ENCODE measurements at places on chromosomes 1 and 21. TPM values are rescaled to one million over a fixed set of nuclear protein-coding genes. Genes with fewer than 3 reads are reported as not detected.

SHE gene
- 5.2 TPM for total RNA-seq

FCGR3A gene
- total RNA-seq: 5.6 TPM

SLC1A7 gene
- total RNA-seq: 0.06 TPM

AGTRAP gene
- total RNA-seq: 45.1 TPM

LRRC52 gene
- 0.22 TPM for total RNA-seq

DNA sequence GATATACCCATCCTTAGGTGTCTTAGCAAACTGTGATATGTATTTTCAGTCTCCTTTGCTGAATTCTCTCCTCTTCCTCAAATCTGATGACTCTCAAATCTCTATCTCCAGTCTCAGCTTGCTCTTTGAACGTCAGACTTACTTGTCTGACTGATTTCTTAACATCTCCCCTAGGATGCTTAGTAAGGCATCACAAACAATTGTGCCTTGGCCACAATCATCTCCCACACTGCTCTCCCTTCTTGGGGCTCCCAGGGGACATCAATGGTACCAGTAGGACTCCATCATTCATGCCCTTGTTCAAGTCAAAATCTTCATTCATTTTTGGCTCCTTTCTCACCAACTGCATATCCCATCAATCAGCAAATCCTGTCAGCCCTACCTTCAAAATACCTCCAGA, 42.0 kb downstream of the GNG12 start:
- DNase-seq: no peak

DNA sequence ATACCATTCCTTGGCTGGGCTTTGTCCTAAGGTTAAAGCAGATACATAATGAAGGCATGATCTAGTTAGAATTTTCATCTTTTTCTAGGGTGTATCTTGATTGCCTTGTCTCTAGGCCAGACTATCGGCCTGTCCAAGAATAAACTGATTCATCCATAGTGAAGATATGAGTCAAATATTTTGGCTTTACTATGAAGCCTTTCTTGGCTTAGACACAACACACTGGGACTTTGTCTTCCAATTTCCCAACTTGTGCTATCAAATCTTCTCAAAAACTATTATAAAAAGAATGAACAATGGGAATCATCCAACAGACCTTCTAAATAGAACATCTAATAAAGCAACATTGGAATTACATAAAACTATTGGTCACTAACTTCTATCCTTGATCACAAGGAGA, 64.8 kb downstream of the WARS2 start:
- DNase-seq: no peak

DNA sequence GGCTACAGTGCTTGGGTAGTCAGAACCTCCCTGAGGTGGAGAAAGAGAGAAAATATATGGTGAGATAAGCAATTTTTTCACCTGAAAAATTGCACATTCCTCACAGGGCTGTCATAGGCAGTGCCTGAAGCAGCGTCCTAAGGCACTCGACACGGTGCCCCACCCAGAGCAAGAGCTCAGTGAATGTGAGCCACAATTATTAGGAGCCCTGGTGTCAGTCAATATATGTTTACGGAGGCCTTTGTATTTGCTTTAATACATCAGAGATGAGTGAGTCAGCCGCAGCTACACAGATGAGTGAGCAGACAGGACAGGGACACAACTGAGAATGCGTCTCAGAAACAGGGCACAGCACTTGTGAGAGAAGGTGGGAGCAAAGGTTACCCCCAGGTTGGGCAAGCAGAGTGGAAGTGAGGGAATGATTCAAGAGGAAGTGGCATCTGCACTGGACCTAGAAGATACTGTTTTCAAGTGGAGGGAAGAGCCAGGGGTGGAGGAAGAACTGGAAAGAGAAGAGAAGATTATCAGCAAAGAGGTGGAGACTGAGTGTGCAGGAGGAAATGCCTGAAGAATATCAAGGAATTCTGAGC, 5.2 kb upstream of the PIGC start:
- no peak for DNase-seq

DNA sequence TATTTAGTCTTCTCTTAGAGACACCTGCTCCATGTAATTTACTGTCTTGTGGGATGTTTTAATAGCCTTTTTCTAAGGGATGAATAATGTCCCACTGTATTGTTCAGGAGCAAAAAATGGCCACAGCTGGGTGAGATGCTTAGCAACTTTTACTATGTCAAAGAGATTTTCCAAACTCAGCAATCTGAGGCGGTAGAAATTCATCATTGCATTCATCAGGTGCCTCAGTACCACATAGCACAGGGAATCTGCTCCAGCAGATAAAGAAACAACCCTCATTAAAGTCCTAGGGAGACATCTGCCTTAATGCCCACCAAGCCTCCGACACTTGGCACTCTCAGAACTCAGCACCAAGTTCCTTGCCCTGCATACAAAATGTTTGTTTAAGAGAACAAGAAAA, 266.9 kb downstream of the SIPA1L2 start:
- no peak for DNase-seq

GRCh38 chr1:31730336-31731048, 26.7 kb upstream of the COL16A1 start:
- no peak for DNase-seq

DNA sequence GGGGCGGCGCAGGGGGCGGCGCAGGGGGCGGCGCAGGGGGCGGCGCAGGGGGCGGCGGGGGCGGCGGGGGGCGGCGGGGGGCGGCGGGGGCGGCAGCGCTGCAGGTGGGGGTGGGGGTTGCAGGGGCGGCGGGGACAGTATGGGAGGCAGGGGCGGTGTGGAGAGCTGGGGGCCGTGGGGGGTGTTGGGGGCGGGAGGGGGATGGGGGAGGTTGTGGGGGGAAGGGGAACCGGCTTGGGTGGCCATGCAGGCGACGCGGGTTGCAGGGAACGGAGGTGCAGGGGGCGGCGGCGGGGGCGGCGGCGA, 13.0 kb upstream of the SLC19A1 start:
- DNase-seq: no peak

DNA sequence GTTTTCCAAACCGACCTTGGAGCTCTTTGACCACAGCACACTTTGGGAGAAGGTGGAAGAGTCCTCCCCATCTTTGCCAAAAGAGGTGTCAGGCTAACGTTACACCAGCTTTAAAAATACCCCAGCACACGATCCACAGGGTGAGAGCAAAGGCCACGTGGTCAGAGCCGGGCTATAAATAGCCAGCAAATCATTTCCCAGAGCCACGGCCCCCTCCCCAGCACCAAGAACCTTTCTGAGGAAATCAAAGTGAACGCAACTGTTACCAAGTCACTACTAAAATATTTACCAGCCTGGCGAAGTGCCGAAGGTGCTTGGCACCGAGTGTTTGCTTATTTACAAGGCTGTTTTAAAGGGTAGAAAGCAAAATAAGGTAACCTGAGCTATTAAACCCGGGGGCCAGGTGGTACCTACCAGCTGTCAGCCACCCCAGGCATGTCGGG, 72.4 kb downstream of the CASZ1 start:
- no peak for DNase-seq

GRCh38 chr1:89351597-89352311, 12.1 kb upstream of the GBP6 start:
- no peak for DNase-seq

DNA sequence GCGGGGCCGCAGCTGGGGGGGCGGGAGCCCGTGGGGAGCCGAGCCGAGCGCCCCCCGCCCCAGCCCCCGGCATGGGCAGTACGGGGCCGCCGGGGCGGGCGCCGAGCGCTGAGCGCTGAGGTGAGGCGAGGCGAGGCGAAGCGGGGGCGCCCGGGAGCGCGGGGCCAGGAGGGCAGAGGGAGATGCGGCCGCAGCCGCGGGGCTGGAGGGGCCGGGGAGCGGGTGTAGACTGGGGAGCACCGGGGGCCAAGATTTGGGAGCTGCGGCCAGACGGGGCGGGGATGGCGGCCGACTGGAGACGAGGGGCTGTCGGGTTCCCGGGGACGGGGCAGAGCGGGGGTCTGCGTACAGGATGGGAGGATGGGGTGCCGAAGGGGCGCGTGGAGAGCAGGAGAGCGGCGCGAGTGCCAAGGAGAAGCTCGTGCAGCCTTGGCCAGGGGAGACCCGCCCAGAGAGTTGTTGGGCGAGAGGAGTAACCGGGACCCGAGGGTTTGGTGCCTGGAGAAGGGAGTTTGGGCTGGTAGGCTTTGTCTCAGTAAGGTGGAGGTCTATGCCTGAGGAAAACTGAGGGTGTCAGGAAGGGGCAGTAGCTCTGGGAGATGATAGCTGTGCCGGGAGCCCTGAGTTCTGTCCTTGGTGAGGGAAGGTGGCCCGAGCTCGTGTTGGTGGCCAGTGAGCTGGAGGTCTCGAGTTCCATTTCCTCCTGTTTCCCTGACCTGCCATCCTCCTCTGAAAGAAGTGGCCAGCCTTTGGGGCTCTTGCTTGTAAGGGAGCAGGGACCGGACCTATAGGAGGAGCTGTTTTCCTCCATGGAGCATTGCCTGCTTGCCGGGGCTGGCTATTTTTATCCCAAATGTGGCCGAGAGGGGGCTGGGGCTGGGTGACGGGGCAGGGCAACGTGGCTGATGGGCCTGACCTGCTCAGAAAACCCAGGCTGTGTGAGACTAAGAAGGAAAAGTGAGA, 539 bp downstream of the ATP8B2 start:
- DNase-seq: peak; percentile 72

GRCh38 chr21:14046401-14046800, 164.4 kb downstream of the LIPI start:
- DNase-seq: no peak

DNA sequence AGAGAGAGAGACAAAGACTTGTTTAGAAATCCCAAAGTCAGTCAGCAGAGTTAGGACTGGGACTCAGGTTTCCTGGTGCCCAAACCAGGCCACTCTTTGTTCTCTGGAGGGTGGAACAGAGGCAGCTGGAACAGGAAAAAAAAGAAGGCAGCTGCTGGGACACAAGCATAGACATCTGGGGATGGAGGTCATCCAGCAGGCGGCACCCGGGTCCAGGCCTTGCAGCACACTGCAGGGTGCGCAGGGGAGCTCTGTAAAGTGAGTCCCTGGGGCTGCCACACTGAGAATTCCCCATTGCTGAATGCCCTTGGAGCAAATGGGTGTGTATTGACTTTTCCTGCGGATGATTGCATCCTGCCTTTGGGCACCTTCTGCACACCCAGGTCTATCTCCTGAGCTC, 222.9 kb upstream of the CSF3R start:
- DNase-seq: no peak

DNA sequence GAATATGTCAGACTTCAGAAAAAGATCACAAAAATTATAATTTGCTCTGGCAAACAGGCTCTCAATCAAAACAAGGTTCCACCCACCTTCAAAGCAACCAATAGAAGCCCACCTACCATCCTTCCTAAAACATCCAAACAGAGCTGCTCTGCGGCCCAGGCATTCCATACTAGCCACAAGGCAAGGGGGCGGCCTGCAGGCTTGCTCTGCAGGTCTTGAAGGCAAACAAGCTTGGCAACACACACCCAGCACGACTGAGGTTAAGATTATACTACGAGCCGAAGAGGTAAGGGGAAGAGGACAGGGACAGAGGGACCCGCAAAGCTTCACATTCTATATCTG, 207.3 kb downstream of the SLC45A1 start:
- DNase-seq: no peak

DNA sequence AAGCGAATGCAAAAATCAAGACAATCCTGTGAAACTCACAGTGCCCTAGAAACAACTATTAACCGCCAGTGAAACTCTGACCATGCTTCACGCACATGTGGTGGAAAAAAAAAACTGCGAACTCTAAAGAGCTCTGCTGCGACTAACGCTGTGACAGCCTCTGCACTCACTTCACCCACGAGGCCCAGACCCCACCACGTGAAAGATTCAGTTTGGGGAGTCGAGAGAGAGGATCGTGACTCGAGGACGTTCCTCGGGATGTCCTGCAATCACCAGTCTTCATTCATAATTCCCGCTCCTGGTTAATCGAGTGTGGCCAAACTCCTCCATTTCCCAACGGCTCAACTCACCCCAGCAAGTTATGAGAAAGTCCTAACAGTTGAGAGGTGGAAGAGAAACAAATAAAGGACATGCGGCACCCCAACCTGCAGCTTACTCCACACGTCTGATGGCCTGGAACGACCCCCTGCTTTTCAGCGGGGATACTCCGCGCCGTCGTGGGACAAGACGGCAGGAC, 1.1 kb downstream of the SERBP1 start:
- DNase-seq: peak; percentile 57

- no peak for DNase-seq
Observed at GRCh38 chr1:199082778-199083389, 444.0 kb downstream of the PTPRC start.

DNA sequence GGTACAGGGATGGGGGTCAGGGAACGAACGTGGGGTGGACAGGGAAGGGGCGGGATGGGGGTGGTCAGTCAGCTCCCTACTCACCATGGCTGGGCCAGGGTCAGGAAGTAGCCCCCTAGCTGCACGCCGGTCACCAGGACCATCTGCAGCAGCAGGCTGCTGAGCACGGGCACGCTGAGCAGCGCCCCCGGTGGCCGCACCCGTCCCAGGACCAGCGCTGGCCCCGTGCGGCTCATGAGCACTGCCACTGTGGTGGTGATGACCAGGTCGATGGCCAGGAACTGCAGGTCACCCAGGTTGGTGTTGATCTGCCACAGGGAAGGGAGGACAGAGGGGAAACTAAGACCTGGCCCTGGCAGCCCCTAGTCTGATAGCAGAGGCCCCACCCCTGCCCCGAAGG, 6.5 kb upstream of the MFAP2 start:
- DNase-seq: no peak

DNA sequence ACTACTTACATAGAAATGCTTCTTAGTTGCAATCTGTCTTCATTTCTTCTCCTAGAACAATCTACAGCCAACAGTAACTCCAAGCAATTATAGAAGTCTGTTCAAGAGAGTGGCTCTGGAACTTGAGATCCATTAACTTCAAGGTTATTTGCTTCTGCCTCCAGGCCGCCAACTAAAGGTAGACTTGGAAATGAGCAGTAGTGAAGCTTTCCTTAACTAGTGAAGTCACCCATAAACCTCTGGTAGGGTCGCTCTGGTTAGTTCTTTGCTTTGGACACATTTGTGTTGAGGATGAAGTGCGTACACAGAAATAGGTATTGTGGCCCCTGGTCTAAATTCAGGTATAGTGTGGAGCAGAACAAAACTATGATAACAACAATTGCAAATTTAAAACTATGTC, 809.9 kb upstream of the RGS18 start:
- DNase-seq: no peak

GRCh38 chr1:194833111-194833510, 1646.7 kb upstream of the B3GALT2 start:
- DNase-seq: no peak

DNA sequence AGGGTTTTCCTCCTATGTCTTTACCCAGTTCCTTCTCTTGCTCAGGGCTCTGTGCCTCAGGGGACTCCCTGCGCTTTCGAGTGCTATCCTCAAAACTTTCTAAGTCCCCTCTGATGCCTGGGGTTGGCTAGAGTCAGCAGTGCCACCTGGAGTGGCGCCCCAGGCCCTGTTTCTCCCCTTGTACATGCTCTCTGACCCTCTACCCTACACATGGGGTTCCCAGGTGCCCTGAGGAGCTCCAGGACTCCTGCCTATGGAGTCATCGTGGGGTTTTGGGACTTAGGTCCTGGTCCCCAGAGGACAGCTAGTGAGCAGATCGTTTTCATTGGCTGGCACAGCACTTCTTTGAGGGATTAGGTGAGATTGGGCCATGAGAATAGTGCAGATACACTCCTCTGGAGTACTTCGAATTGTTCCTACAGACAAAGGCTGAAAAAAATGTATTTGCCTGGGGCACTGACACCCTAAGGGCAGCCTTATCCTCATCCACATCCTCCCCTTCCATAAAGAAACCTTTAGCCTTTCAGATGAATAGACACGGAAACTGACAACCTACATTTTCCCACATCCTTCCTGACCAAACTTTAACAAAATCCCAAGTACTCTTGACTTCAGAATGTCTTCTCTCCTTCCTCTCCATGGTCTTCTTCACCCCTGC, 41.5 kb downstream of the LGR6 start:
- DNase-seq: no peak

Data from spinal cord (tissue), 10 donors.